GM23248 (cell line): ENCODE measurements at places on chromosomes 6 and 20. TPM values are rescaled to one million over a fixed set of nuclear protein-coding genes. Genes with fewer than 3 reads are reported as not detected.

The TRIM10 gene
- total RNA-seq, result 0.11 TPM in 1 of 2 replicates, not detected in the other

DNA sequence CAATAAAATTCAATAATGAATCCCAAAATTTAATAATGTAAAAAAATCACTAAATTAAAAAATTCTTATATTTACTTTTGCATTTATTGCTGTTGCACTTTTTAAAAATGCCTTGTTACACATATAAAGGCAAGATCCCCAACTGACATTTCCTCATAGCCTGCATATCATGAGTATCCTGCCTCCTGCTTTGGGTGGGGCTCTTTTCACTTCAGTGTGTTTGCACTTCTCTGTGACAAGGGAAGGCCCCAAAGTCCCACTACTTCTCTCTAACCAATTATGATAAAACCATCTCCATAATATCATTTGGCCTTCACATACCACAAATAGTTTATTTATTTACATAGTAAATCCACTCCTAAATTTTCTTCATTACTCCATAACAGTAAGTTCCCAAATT is 446.1 kb upstream of the MARCKS start:
- no peaks in the 10 kb centered on the region for H3K27me3 ChIP-seq
- H3K36me3 ChIP-seq, result no peaks in the 10 kb centered on the region
- H3K27ac ChIP-seq, result no peak overlapping the region
- H3K4me3 ChIP-seq, result no peak overlapping the region

DNA sequence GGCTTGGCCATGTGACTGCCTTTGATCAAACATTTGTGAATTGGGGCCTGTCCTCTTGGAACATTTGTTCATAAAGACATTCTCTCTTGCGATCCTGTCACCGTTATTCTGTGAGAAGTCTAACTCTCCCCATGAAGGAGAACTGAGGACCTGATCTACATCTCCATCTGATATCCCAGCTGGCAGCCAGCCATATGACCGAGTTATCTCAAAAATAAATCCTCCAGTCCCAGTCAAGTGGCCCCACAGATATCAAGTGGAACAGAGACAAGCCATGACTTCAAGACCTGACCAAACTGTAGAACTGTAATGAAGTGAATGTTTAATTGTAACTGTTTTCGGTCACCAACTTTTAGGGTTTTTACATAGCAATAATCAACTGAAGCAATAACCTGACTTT is 25.7 kb downstream of the SNX3 start:
- no peaks in the 10 kb centered on the region; the same call in 1 of the 2 replicates for H3K36me3 ChIP-seq
- H3K4me3 ChIP-seq, result no peak overlapping the region
- H3K4me1 ChIP-seq, result no peaks in the 10 kb centered on the region

The PAK5 gene
- not detected in 2 replicates for total RNA-seq

GRCh38 chr6:69907981-69908498 is 41.7 kb downstream of the COL19A1 start:
- H3K27me3 ChIP-seq, result no peaks in the 10 kb centered on the region
- no peak overlapping the region for H3K27ac ChIP-seq
- H3K4me3 ChIP-seq, result no peak overlapping the region
- H3K4me1 ChIP-seq, result no peaks in the 10 kb centered on the region; the same call in 1 of the 2 replicates

DNA sequence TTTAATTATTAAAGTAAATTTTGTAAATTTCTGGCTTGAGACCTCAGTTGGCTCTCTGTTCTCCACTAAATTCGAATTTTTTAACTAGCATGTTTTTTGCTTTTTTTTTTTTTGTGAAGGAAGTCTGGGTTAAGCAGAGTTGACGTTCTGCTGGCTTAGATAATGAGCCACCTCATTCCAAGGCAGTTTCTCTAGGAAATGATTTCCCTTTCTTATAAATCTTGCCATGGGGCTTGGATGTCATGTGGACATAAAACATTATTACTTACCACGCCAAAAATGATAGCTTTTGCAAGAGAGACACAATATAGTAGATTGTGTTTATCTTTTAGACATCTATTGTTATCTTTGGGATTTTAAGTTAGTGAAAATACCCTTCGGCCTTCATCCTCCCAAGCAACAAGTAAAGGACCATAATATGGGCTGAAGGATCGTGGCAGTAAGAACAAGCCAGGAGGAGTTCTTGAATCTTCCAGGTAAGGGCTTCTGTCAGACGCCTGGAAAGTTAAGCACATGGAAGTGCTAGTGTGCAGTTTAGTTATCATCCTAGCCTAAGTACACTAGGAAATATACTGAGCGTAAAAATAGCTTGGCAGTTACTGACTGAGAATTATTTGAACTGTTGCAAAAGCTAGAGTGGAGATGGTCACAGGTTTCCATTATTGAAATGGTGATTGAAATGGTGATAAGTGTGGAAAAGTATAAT is 30.7 kb downstream of the ADGRG6 start:
- no peaks in the 10 kb centered on the region for H3K36me3 ChIP-seq
- no peak overlapping the region for H3K27ac ChIP-seq
- no peak for DNase-seq
- no peaks in the 10 kb centered on the region for H3K27me3 ChIP-seq

GRCh38 chr6:18334251-18334650 is 52.9 kb upstream of the RNF144B start:
- no peak overlapping the region for H3K27ac ChIP-seq
- H3K27me3 ChIP-seq, result no peaks in the 10 kb centered on the region
- no peaks in the 10 kb centered on the region for H3K36me3 ChIP-seq
- H3K4me3 ChIP-seq, result no peak overlapping the region
- H3K4me1 ChIP-seq, result no peaks in the 10 kb centered on the region

The CST2 gene
- 0.63 and 5.6 TPM in 2 replicates for total RNA-seq

The UBE3D gene
- total RNA-seq, result 2.1 and 7.1 TPM in 2 replicates

- H3K4me3 ChIP-seq, result no peak overlapping the region
- peak; percentile 57 for DNase-seq
- H3K27me3 ChIP-seq, result no peaks in the 10 kb centered on the region
- H3K27ac ChIP-seq, result 0 out of 2 replicates have a peak overlapping the region, but pooled peaks have one; percentile 9
- no peaks in the 10 kb centered on the region for H3K36me3 ChIP-seq
Measured at GRCh38 chr20:18719426-18719825, 94.2 kb upstream of the SCP2D1 start.

- no peak overlapping the region for H3K4me3 ChIP-seq
- H3K27me3 ChIP-seq, result no peaks in the 10 kb centered on the region
- no peaks in the 10 kb centered on the region for H3K4me1 ChIP-seq
- DNase-seq, result no peak
- H3K36me3 ChIP-seq, result no peaks in the 10 kb centered on the region
Measured at GRCh38 chr6:23448281-23448680, 677.7 kb upstream of the NRSN1 start.

DNA sequence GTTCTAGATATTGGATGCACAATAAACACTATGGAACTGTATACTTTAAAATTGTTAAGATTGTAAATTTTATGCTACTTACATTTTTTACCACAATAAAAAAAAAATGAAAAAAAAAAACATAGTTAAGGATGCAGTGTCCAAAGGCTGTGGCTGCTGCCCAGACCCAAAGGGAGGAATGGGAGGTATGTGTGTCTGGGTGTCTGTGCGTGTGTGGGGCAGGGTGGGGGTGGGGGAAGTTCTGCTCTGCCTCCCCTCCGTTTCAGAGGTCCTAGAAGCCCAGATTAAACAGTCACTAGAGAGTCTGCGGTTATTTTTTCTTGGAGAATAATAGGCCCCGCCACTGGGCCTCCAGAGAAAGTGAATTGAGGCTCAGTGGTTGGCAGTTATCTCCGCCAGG is 136.4 kb upstream of the ARMC2 start:
- no peak overlapping the region for H3K27ac ChIP-seq
- no peak for DNase-seq
- H3K36me3 ChIP-seq, result no peaks in the 10 kb centered on the region

- no peaks in the 10 kb centered on the region for H3K4me1 ChIP-seq
- no peak overlapping the region for H3K27ac ChIP-seq
- no peaks in the 10 kb centered on the region for H3K36me3 ChIP-seq
- H3K4me3 ChIP-seq, result no peak overlapping the region
- peaks cover 50% of the 10 kb centered on the region for H3K27me3 ChIP-seq
- no peak for DNase-seq
Measured at GRCh38 chr6:107731422-107732319, 92.4 kb downstream of the SCML4 start.

The CST1 gene
- not detected in 2 replicates for total RNA-seq

The CAPN11 gene
- total RNA-seq, result under 0.01 TPM in 1 of 2 replicates, not detected in the other

GRCh38 chr20:51447097-51447764 is 95.3 kb downstream of the NFATC2 start:
- H3K27ac ChIP-seq, result peak overlapping the region; percentile 66
- peak overlapping the region; percentile 50 for H3K4me3 ChIP-seq
- DNase-seq, result peak; percentile 100
- H3K36me3 ChIP-seq, result no peaks in the 10 kb centered on the region

The SH3BGRL2 gene
- 0.89 and 2.2 TPM in 2 replicates for total RNA-seq

The ERVFRD-1 gene
- not detected in 2 replicates for total RNA-seq

The RREB1 gene
- 9.4 and 12.4 TPM in 2 replicates for total RNA-seq

The WDR27 gene
- 9.2 and 10.6 TPM in 2 replicates for total RNA-seq

- H3K4me1 ChIP-seq, result no peaks in the 10 kb centered on the region
- H3K27ac ChIP-seq, result no peak overlapping the region
- no peak overlapping the region for H3K4me3 ChIP-seq
Measured at GRCh38 chr20:62225026-62225425, 4.9 kb upstream of the HRH3 start.

GRCh38 chr20:50932691-50933280 is 1.5 kb upstream of the ADNP start:
- H3K4me1 ChIP-seq, result peaks cover 31% of the 10 kb centered on the region
- H3K27ac ChIP-seq, result peak overlapping the region; percentile 29
- H3K4me3 ChIP-seq, result no peak overlapping the region
- DNase-seq, result no peak

DNA sequence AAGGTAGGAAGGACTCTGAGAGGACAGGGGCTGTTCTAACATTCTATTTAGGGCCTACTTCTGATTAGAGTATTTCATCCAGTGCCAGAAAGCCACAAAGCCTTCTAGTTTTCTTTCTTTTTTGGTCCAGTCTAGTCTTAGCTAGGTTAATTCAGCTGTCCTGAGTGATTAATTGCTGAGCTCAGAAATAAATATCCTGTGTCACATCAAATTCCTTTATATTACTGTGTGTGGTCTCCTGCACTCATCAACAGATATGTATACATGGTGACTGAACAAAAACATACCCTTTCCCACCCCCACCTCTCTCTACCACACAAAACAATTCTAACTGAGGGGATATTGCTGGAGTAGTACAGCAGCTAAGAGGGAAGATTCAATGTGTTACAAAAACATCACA is 601.5 kb upstream of the NRSN1 start:
- no peaks in the 10 kb centered on the region for H3K36me3 ChIP-seq
- H3K4me1 ChIP-seq, result no peaks in the 10 kb centered on the region
- DNase-seq, result no peak
- no peaks in the 10 kb centered on the region for H3K27me3 ChIP-seq

The MUC22 gene
- not detected in 2 replicates for total RNA-seq

GRCh38 chr20:4833074-4833728 is 111.5 kb downstream of the PRND start:
- no peaks in the 10 kb centered on the region for H3K27me3 ChIP-seq
- no peaks in the 10 kb centered on the region for H3K36me3 ChIP-seq
- no peak overlapping the region for H3K4me3 ChIP-seq
- peaks cover 14% of the 10 kb centered on the region; the same call in 1 of the 2 replicates for H3K4me1 ChIP-seq
- no peak for DNase-seq

The SLC35D3 gene
- total RNA-seq, result not detected in 2 replicates

GRCh38 chr20:47677635-47678453 is 107.4 kb downstream of the SULF2 start:
- H3K4me1 ChIP-seq, result no peaks in the 10 kb centered on the region
- no peak overlapping the region for H3K4me3 ChIP-seq
- no peaks in the 10 kb centered on the region for H3K36me3 ChIP-seq
- DNase-seq, result peak; percentile 50
- H3K27me3 ChIP-seq, result no peaks in the 10 kb centered on the region
- H3K27ac ChIP-seq, result no peak overlapping the region

GRCh38 chr6:387293-387741 is 4.2 kb upstream of the IRF4 start:
- H3K4me3 ChIP-seq, result no peak overlapping the region
- H3K27ac ChIP-seq, result no peak overlapping the region
- DNase-seq, result peak; percentile 47
- no peaks in the 10 kb centered on the region for H3K4me1 ChIP-seq
- H3K36me3 ChIP-seq, result no peaks in the 10 kb centered on the region

The LHFPL5 gene
- not detected in 2 replicates for total RNA-seq

GRCh38 chr6:130043344-130043743 is 25.0 kb downstream of the L3MBTL3 start:
- no peaks in the 10 kb centered on the region for H3K36me3 ChIP-seq
- DNase-seq, result no peak
- peaks cover 14% of the 10 kb centered on the region for H3K4me1 ChIP-seq

The TREM1 gene
- not detected in 2 replicates for total RNA-seq

The NRSN2 gene
- 58.8 and 76.8 TPM in 2 replicates for total RNA-seq

DNA sequence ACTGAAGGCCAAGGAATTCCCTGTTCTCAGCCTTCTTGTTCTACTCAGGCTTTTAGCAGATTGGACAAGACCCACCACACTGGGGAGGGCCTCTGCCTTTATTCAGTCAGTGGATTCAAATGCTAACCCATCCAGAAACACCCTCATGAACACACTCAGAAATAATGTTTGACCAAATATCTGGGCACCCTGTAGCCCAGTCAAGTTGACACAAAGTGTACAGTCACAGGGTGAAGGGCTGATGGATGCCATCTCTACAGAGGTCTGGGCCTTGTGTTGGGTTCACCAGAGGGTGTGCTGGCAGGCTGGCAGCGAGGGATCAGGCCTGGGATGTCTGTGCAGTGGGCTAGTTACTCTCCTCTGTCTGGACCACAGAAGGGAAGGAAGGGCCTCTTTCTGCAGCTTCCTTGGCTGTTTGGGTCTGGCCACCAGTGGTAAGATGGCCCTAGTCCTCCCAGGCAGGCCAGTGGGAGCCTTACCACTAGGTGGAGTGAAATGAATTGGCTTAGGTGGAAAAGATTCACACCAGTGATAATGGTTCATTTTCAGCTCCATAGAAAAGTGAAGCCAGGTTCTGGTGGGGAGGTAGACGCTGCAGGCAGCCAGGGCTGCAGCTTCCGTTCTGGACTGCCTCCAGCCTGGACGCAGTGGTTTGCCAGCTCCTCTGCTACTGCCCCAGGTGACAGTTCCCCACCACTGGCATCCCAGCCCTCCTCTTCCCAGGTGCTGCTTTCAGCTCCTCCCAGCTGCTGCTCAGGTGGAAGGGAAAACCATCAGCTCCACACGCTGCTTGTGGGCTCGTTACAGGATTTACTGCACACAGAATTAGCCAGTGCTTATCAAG is 9.2 kb downstream of the TUBB2A start:
- H3K4me1 ChIP-seq, result no peaks in the 10 kb centered on the region
- no peak overlapping the region for H3K27ac ChIP-seq
- DNase-seq, result no peak

GRCh38 chr6:165976684-165977083 is 191.0 kb downstream of the TBXT start:
- DNase-seq, result no peak
- no peak overlapping the region for H3K27ac ChIP-seq
- no peaks in the 10 kb centered on the region for H3K4me1 ChIP-seq
- no peak overlapping the region for H3K4me3 ChIP-seq

The RSPO3 gene
- total RNA-seq, result 0.13 and 1.4 TPM in 2 replicates

DNA sequence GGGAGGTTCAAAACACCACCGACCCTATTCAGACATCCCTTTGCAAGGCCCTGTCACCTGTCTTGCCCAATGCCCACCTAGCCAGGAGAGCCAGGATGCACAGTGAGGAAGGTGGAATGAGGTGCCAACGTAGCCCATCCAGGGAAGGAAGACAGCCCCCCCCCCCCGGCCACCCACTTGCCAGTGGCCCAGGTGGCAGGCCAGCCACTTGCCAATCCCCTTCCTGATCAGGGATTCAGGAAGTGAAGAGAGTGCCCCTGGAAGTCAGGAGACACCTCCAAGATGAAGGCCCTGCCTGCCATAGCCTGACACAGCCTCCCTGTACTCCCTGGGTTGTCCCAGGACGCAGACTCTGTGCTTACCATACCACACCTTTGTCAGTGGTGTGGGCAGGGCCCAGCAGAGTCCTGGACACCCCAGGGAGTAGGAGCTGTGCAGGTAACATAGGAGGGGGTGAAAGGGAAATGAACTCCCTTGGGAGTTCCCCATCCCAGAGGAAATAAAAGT is 54.7 kb downstream of the MRPL14 start:
- H3K36me3 ChIP-seq, result no peaks in the 10 kb centered on the region
- no peaks in the 10 kb centered on the region for H3K27me3 ChIP-seq
- DNase-seq, result no peak
- peak overlapping the region; percentile 79 for H3K27ac ChIP-seq
- H3K4me3 ChIP-seq, result peak overlapping the region; percentile 69; the same call in 1 of the 2 replicates
- H3K4me1 ChIP-seq, result peaks cover 37% of the 10 kb centered on the region
